Melanocyte of skin (primary cell): ENCODE measurements at places on chromosomes 12 and 14. TPM values are rescaled to one million over a fixed set of nuclear protein-coding genes. Genes with fewer than 3 reads are reported as not detected.

MAP3K9 gene
- 0.67 and 2.0 TPM in 2 replicates for total RNA-seq

SSPN gene
- 3.1 and 9.1 TPM in 2 replicates for total RNA-seq

TPCN1 gene
- total RNA-seq, result 16.0 and 22.2 TPM in 2 replicates

CCDC196 gene
- not detected in 2 replicates for total RNA-seq

SLC10A1 gene
- not detected in 2 replicates for total RNA-seq

NDUFB1 gene
- 306 and 652 TPM in 2 replicates for total RNA-seq

SDR9C7 gene
- total RNA-seq, result not detected in 2 replicates

CTSG gene
- total RNA-seq, result not detected in 2 replicates

TDRD9 gene
- 0.33 and 1.2 TPM in 2 replicates for total RNA-seq

HOXC9 gene
- total RNA-seq, result 5.7 and 6.6 TPM in 2 replicates

DNAH10 gene
- 0.15 and 9.7 TPM in 2 replicates for total RNA-seq

DAAM1 gene
- 17.6 and 34.4 TPM in 2 replicates for total RNA-seq

RFX4 gene
- total RNA-seq, result not detected in 2 replicates

PLEKHD1 gene
- total RNA-seq, result under 0.01 TPM in 1 of 2 replicates, not detected in the other
